ENCODE measurements at places on chromosomes 5 and 9.

- DNase-seq: no peak
These were observed 159.7 kb upstream of the VLDLR start for GRCh38 chr9:2461892-2462291.

- no peak for DNase-seq
These were observed 154.6 kb upstream of the NR3C1 start for GRCh38 chr5:143558048-143558447.

DNA sequence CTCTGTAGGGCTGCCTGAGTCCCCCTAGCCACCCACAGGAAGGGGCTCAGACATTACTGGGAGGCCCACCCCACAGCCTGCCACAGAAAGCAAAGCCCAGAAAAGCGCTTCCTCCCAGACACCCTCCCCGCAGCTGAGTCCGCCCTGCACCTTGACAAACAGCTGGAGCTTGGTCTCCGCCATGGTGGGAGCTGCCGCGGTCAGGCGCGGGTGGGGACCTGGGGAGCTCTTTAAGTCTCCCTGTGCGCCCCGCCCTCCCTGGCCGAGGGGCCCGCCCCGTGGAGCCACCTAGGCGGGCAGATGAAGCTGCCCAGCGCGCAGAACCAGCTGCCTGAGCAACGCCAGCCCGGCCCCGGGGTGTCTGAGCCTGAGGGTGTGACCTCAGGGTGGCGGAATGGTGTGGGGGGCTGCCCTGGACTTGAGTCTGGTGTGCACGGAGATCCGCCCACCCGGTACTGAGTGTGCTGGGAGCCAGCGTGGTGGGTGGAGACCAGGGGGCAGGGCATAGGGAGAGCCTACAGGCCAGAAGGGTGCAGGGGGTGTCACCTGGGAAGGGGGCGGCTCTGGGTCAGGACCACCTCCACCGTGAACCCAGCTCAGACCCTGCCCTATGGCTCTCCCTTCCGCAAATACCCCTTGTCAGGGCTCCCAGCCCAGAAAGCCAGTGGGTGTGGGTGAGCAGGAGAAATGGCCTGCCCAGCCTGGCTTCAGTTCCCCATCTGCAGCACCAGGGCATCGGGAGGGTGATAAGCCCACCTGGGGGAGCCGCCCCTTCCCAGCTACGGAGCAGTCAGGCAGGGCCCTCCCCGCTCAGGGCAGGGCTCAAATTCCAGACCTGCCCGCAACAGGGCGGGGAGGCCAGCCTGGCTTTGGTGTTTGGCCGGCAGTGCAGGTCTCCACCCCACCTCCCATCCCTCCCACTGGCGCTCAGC lies at the start of gene CLIC3:
TSS of gene CLIC3 (minus strand) at position 208 of the 932 bp plus-strand sequence. CDS start at position 183, 25 bp downstream.
- DNase-seq: no peak

- DNase-seq: no peak
These were observed 8.3 kb downstream of the COL15A1 start for GRCh38 chr9:98951967-98952366.

DNA sequence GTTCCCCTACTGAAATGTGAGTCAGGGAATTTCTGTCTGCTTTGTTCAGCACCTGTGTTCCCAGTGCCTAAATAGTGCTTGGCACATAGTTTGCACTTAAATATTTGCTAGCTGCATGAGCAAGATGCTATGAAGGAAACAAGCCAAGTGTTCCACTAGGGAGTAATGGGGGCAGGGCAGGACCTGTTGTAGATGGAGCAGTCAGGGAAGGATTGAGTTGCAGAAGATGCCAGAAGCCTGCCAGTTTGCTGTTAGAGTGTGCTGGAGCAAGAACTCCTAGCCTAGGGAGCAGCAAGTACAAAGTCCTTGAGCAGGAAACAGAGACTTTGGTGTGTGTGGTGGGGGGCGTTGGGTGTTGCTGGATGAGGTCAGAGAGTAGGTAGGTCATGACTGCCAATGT lies 87.5 kb downstream of the DAB2IP start:
- no peak for DNase-seq

- no peak for DNase-seq
These were observed 103.8 kb upstream of the LIFR start for GRCh38 chr5:38660194-38660668.

GRCh38 chr9:125460883-125461635 lies 199.4 kb downstream of the GAPVD1 start:
- no peak for DNase-seq

DNA sequence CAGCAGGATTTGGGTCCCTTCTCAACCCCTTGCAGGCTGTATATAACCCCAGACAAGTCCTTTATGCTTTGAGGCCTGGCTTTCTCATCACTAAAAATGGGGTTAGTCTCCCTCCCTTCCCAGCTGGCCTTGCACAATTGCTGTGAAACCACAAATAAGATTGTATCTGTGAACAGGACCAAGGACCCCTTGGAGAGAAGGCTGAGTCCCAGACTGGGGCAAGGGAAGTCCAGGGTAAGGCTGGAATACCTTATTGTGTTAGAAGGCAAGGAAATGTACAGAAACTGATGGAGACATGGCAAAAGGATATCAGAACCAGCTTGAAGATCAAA lies 11.4 kb downstream of the MACROH2A1 start:
- no peak for DNase-seq

GRCh38 chr9:30575218-30575617 lies 1809.2 kb upstream of the ACO1 start:
- no peak for DNase-seq

DNA sequence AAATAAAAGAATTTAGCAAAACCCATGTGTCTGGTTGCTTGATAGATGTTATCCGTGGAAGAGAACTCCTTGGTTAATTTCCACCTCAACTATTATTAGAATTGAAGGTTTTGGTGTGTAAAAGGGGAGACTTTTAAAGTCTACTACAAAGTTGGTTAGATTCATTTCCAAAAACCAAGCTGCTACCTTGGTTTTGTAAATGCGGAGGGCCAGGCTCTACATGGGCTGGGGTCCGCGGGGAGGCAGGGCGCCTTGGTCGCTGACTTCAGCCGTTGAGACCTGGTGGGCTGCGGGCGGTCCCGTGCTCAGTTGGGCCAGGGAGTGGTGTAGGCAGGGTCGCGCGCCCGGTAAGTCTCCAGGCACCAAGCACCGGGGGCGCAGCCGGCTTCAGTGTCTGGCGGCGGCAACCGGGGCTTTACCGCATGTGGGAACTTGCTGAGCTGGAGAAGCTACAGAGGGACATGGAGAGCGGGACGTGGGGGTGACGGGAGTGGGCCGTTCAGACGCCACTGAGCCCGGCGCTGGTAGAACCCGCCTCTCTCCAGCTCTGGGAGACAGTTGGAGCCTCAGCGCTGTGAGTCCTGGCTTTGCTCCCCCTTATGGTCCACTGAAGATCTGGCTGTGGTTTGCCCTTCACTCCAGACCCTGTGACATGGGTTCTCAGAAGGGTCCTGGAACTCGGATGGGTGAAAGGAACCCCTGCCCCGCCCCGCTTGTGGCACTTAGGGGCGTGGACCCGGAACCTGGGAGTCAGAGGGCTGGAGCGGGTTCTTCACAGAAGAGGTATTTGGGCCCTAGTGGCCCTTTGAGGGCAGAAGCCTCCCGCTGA lies 11.8 kb downstream of the NR2F1 start:
- no peak for DNase-seq

GRCh38 chr5:101271416-101271815 lies 368.3 kb upstream of the ST8SIA4 start:
- no peak for DNase-seq

- no peak for DNase-seq
These were observed 42.1 kb downstream of the NADK2 start for GRCh38 chr5:36199620-36200019.

GRCh38 chr5:4901924-4902323 lies 238.2 kb upstream of the ADAMTS16 start:
- DNase-seq: no peak

DNA sequence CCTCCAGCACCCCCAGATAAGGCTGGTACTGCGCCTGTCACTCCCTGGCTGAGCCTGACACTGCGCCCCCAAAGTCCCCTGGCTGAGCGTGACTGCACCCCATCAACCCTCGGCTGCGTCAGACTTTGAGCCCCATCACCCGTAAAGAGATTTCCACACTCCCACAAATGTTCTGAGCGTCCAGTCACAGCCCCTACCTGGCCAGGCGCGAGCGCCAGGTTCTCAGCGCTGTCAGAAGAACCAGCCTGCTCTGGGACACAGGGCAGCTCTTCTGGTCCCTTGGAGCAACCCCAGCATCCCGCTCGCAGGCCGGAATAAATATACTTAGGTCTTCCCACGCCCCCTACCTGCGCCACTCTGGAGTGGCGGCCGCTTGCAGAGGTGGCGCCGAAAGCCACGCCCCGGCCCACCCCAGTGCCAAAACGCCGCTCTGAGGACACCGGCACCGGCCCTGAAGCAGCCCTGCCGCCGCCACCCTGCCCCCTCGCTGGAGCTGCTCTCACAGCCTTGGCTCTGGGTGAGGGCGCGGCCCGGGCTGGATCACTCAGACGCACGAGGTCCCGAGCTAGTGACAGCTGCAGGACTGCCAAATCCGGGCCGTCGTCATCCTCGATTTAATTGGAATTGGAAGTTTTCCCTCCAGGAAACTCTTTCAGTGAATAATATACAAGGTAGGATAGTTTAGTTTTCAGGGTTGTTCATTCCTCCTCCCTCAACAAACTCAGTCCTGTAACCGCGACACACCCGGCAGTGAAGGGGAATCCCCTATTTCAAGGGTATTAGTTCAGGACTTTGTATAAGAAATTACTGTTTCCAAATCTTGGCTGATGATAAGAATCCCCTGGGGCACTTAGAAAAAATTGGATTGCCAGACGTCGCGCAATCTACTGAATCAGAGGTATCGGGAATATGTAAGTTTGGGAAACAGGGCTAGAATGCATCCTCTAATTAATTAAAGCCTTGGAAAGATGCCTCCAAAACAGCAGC lies 1.2 kb upstream of the CEMIP2 start:
- DNase-seq: peak; percentile 26

- no peak for DNase-seq
These were observed 16.3 kb downstream of the FAM78A start for GRCh38 chr9:131259916-131260597.

- DNase-seq: no peak
These were observed 87.4 kb downstream of the PTCD2 start for GRCh38 chr5:72407541-72407940.

DNA sequence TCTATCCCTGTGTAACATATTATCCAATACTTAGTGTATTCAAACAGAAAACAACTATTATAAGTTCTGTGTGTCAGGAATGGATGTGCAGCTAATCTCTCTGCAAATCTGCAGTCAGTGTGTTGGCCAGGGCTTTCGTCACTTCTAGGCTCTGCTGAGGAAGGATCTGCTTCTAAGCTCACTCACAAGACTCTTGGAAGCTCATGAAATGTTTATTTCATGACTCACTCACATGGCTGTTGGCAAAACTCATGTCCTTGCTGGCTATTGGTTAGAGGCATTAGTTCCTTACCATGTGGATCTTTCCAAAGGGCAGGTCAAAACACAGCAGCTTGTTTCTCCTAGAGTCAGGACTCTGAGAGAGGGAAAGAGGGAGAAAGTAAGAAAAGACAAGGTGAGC lies 367.4 kb upstream of the SMARCA2 start:
- no peak for DNase-seq
